Naive thymus-derived CD4-positive, alpha-beta T cell (primary cell): ENCODE measurements at places on chromosomes 1 and 21. TPM values are rescaled to one million over a fixed set of nuclear protein-coding genes. Genes with fewer than 3 reads are reported as not detected.

DNA sequence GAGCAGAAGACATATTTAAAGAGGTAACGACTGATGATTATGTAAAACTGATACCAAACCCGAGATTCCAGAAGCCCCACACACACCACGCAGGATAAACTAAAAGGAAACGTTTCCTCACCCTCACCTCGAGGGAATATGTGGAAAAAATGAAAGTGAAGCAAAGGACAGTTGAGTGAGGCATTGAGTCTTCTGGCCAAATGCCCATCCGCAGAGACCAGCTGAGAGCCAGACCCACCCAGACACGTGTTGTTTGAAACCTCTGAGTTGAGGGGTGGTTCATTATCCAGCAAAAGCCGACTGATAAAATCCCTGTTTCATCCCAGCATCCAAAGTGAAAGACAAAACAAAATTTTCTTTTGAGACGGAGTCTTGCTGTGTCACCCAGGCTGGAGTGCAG, 29.6 kb upstream of the PCBP3 start:
- peaks cover 41% of the 10 kb centered on the region for H3K4me1 ChIP-seq
- H3K27me3 ChIP-seq: no peaks in the 10 kb centered on the region
- no peak for DNase-seq
- no peak overlapping the region for H3K27ac ChIP-seq

DNA sequence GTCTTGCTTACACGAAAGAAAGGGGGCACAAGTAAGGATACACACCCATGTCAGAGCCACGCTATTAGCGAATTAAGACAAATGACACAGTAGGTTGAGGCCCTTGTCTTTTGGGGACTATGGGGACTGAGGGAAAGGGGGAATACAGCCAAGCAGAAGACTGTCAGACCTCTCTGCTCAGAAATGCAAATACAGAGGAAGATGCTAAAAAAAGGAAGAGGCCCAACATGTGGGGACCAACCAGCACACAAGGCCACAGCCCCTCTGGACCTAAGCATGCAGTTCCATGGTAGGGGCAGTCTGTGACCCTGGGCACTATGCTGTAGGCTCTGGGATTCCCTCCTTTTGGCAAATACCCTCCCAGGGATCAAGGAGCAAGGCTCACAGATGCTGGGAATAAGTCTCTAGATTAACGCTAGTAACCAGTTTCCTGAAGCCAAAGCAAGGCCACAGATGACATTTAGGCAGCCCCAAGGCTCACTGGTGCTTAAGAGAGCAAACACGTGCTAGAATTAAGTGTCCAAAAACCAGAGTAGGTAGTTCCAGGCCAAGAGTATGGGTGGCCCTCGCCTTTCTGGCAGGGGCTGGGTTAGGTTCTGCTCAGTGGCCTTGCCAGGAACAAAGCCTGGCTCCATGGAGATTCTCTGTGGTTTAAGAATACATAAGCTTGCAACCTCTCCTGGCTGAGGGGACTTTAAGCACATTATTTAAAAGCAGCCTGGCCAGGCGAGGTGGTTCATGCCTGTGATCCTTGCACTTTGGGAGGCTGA, 38.2 kb downstream of the RABIF start:
- no peaks in the 10 kb centered on the region for H3K4me1 ChIP-seq
- no peak overlapping the region for H3K27ac ChIP-seq
- H3K4me3 ChIP-seq: no peak overlapping the region
- no peak for DNase-seq
- H3K36me3 ChIP-seq: no peaks in the 10 kb centered on the region

DNA sequence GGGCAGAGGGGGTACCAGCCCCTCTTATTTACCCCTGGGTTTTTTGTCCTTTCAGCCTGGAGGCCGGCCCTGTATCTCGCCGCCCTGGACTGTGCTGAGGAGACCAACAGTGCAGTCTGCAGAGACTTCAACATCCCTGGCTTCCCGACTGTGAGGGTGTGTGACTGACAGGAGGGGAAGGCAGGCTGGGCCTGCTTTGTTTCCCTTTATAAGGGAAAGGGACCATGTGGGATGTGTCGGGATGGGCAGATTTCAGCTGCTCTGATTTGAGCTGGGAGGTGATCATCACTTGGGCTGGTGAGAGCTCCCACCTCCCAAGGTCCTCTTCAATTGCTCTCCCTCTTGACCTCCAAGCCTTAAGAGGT, 11.7 kb downstream of the QSOX1 start:
- no peaks in the 10 kb centered on the region for H3K27me3 ChIP-seq
- H3K4me3 ChIP-seq: no peak overlapping the region
- H3K4me1 ChIP-seq: no peaks in the 10 kb centered on the region
- no peak for DNase-seq

DNA sequence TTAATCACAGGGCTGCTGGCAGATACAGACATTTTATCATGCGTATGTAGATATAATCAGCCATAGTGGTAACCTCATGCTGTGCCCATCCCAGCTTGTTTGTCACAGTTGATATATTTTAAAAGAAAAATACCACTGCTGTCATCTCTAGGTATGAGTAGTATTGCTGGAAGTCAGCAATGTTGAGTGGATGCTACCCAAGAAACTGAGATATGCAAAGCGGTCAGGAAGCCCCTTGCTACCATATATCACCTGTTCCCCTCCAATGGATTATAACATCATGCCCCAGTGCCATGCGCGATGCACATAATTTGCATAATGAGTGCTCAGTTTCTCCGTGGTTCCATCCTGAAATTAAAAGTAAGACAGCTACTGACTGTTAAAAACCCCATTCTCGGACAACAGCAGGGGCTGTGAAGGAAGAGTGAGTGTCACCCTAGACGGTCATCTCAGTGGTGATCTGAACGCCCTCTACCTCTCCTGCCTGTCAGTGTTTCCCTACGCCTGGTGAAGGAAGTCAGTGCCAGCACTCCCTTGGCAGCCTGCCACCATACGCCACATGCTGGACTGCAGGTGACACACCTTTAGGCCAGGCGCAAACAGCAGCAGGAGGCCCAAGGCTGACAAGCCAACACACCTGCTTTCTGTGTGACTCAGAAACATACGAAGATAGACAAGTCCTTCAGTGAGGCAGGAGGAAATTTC, 2.7 kb downstream of the IL10RB start:
- peaks cover 34% of the 10 kb centered on the region for H3K4me1 ChIP-seq
- no peaks in the 10 kb centered on the region for H3K27me3 ChIP-seq
- no peak for DNase-seq

GRCh38 chr1:43736819-43737218, 29.5 kb downstream of the ST3GAL3 start:
- no peak overlapping the region for H3K27ac ChIP-seq
- no peaks in the 10 kb centered on the region for H3K4me1 ChIP-seq
- no peaks in the 10 kb centered on the region for H3K36me3 ChIP-seq

- DNase-seq: no peak
- no peaks in the 10 kb centered on the region for H3K4me1 ChIP-seq
- no peak overlapping the region for H3K4me3 ChIP-seq
- no peaks in the 10 kb centered on the region for H3K36me3 ChIP-seq
- no peaks in the 10 kb centered on the region for H3K27me3 ChIP-seq
- no peak overlapping the region for H3K27ac ChIP-seq
Measured at GRCh38 chr1:38708701-38709258, 150.8 kb downstream of the RRAGC start.

DNA sequence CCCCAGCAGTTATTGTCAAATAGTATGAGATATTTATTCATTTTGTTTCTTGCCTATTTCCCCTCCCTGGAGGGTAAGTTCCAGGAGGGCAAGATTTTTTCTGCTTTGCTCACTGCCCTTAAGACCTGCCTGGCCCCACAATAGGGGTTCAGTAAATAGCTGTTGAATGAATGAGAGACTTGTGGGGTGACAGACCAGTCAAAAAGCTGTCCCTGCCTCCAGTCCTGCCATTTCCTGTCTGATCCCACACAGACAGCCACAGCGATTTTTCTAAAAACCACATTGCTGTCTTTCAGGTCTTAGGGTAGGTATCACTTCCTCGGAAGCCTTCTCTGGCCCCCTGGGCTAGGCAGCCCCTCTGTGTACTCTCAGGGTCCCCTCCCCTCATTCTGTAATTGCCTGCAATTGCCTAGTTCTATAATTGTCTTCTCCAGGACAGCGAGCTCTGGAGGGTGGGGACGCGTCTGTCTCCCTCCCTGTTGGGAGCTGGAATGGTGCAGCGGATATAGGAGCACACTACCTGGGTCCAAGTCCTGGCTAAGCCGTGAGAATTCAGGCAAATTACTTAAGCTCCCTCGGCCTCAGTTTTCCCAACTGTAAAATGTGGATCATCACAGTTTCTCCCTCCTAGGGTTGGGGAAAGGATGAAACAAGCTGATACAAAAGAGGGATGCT, 1.8 kb upstream of the EXTL1 start:
- H3K4me1 ChIP-seq: no peaks in the 10 kb centered on the region
- H3K27me3 ChIP-seq: no peaks in the 10 kb centered on the region
- no peak overlapping the region for H3K4me3 ChIP-seq
- H3K27ac ChIP-seq: no peak overlapping the region

- H3K4me3 ChIP-seq: no peak overlapping the region
- no peak overlapping the region for H3K27ac ChIP-seq
- DNase-seq: peak; percentile 56
- no peaks in the 10 kb centered on the region for H3K27me3 ChIP-seq
Measured at GRCh38 chr1:27332536-27333281, 9.1 kb upstream of the SYTL1 start.

DNA sequence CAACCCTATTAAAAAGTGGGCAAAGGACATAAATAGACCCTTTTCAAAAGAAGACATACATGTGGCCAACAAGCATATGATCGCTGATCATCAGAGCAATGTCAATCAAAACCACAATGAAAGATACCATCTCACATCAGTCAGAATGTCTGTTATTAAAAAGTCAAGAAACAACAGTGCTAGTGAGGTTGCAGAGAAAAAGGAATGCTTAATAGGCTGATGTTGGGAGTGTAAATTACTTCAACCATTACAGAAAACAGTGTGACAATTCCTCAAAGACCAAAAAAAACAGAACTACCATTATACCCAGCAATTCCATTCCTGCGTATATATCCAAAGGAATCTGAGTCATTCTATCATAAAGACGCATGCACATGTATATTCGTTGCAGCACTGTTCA, 13.2 kb downstream of the USH2A start:
- H3K4me1 ChIP-seq: no peaks in the 10 kb centered on the region
- no peak overlapping the region for H3K4me3 ChIP-seq
- no peaks in the 10 kb centered on the region for H3K27me3 ChIP-seq

- H3K4me1 ChIP-seq: no peaks in the 10 kb centered on the region
- no peak overlapping the region for H3K27ac ChIP-seq
- DNase-seq: no peak
Measured at GRCh38 chr1:82160903-82161302, 360.2 kb downstream of the ADGRL2 start.

- no peaks in the 10 kb centered on the region for H3K27me3 ChIP-seq
- H3K4me3 ChIP-seq: no peak overlapping the region
- DNase-seq: peak; percentile 77
- no peak overlapping the region for H3K27ac ChIP-seq
- peaks cover 73% of the 10 kb centered on the region for H3K36me3 ChIP-seq
Measured at GRCh38 chr1:160291248-160292220, 6.6 kb upstream of the PEX19 start.

IGSF3 gene
- 0.08 TPM for total RNA-seq

LCE1C gene
- not detected for total RNA-seq

PIGP gene
- 9.1 TPM for total RNA-seq

ANKRD35 gene
- total RNA-seq: 0.15 TPM
